ENCODE measurements at places on chromosomes 3 and 15. TPM values are rescaled to one million over a fixed set of nuclear protein-coding genes. Genes with fewer than 3 reads are reported as not detected.

BDH1 gene
- 2.9 TPM for total RNA-seq

GALNT15 gene
- total RNA-seq, result 0.06 TPM

LNP1 gene
- 0.80 TPM for total RNA-seq

CIDEC gene
- 76.8 TPM for total RNA-seq

GOLGA8N gene
- total RNA-seq, result 1.2 TPM

CIP2A gene
- 16.6 TPM for total RNA-seq

CPLX3 gene
- total RNA-seq, result not detected

GNAT1 gene
- 0.25 TPM for total RNA-seq

ZNF860 gene
- 1.5 TPM for total RNA-seq

NR1I2 gene
- not detected for total RNA-seq

GYG1 gene
- total RNA-seq, result 35.1 TPM

MINDY4B gene
- total RNA-seq, result not detected

NANOGP8 gene
- total RNA-seq, result not detected
